ENCODE measurements at places on chromosomes 1 and 21.

GRCh38 chr1:100757946-100758345 lies 38.4 kb downstream of the VCAM1 start:
- no peak for DNase-seq

DNA sequence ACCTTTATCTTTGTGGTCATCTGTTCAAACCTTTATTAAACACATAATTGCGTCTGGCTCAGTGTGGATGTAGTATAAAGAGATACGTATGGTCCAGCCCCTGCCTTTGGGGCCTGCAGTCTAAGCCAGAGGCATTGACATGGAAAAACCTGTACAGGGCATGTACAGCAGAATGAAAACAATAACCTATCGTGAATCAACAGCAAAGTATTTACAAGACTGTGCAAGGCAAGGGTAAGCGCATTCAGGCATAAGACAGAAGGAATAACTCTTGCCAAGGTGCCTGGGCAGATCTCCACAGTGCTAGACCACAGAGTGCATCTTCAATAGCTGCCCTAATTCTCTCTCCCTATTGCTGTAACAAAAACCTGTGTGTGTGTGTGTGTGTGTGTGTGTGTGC lies 35.5 kb downstream of the KIRREL1 start:
- no peak for DNase-seq

GRCh38 chr1:114310695-114311271 lies 157.1 kb upstream of the SYT6 start:
- no peak for DNase-seq

DNA sequence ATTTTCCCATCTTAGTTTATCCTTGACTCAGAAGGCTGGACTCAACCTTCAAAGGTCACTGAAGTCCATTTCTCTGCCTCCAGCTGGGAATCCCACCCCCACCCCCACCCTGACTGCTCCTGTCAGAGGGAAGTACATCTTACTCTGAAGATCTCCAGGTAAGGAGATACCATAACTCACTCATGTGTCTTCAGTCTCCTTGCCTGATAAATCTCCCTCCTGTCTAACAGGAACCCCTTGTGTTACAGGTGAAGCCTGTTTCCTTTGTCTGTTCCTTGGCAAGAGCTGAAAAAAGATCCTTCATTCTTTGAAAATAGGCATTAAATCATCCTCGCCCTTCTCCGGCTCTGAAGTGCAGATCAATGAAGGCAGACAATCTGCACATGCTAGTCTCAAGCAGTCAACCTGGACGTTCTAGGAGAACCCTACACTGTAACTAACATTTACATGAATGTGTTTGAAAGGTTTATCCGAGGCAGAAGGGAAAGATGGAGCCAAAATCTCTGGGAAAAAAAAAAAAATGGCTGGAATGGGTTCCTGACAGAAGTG lies 250.6 kb downstream of the TM2D1 start:
- no peak for DNase-seq

- no peak for DNase-seq
These were observed 6.8 kb downstream of the TMEM9 start for GRCh38 chr1:201147396-201148015.

GRCh38 chr1:210696709-210697108 lies 368.0 kb downstream of the HHAT start:
- no peak for DNase-seq

- DNase-seq = no peak
These were observed 26.2 kb downstream of the ZMYND12 start for GRCh38 chr1:42429603-42430002.

DNA sequence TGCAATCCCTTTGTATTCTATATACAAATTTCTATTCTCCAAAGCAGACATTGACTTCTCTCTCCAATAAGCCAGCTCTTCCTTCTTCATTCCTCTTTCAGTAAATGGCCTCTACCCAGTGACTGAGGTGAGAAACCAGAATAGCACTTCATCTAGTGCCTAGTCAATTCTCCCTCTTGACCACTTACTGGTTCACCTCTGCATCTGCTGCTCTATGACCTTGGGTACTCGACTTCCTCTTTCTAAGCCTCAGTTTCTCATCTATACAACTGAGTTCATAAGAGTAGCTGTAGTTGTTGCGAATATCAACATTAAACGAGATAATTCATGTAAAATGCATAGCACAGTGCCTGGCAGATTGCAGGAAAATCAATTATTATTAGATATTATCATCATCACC lies 12.4 kb downstream of the LYST start:
- DNase-seq = no peak

GRCh38 chr1:21330544-21330943 lies 40.3 kb upstream of the ECE1 start:
- DNase-seq = no peak

DNA sequence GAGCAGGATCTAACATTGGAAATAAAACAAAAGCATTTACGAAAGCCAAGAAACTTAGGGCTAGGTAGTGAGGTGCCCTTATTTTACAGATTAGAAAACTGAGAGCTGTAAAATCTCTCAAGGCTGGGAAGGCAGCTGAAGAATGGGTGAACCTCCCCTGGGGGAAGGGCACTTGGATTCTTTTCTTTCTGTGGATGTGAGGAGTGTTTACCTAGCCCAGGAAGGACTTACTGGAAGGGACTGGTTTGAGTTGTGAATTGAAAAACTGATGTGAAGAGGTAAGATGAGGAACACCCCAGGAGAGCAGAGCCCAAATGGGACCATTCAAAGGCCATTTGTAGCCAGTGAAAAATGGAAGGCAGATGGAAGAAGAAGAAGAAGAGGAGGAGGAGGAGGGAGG lies 74.7 kb upstream of the NGF start:
- no peak for DNase-seq

GRCh38 chr1:3597599-3597964 lies 13.7 kb downstream of the MEGF6 start:
- no peak for DNase-seq

DNA sequence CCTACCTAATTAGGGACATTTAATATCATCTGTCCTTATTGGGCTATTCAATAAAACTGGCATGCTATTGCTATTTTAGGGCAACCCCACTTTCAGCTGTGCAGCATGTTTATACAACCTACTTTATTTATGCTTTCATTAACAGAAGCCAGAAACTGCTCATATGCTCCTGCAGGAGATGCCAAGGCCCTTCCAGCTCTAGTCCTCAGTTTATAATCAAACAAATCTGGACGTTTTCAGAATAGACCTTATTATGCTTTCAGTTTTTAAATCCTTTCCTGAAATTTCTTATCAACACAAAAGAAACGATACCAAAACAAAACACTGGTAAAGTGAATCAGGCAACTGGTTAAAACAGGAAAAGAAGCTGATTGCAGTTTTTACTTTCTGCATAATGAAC lies 53.2 kb downstream of the PTGS2 start:
- DNase-seq = no peak

DNA sequence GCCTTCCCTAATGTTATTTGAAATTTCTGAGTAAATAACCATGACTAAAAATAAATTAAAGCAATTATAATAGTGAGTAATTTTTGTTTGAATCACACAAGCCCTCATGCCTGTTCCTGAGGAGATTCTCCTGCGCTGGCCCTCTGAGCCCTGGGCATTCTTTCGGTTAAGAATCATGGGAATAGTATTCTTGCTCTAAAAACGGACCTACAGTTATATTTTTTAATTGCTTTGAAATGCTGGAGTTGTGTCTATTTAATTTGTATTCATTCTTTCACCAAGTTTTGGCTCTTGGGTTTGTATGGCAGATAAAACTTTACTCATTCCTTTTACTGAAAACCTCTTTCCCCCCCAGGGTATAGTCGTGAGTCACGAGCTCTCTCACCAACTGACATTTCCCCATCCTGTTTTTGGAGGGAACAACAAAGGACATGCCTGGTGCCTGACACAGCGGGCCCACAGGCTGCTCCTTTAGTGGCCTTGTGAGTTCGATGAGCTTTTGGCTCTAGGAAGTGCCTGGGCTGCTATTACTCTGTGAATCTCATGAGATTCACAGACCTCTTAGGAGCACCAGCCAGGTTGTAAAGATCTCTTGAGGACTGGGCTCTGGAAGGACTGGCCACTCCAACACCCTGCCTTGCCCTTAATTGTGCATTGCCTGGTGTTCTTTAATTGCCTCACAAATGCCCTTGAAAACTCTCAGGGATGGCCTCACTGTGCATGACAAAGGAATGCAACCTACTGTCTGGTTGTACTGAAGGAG lies 58.6 kb downstream of the DDR2 start:
- no peak for DNase-seq

DNA sequence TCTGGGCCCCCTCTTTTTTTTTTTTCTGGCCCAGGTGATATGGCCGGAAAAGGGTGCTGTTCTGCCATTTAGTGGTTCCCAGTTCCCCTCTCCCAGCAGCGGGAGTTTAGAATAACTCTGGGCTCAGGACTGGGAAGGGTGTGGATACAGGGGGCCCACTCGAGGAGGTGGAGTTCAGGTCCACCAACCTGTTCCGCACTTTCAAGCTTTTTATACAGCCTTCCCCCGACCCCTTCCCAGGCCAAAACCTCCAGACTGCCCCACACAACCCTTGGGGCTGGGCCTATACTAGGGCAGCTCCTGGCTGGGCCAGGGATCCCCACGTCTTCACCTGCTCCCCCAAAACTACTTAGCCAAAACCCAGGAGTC lies 402 bp downstream of the PLEKHG5 start:
- DNase-seq = no peak

DNA sequence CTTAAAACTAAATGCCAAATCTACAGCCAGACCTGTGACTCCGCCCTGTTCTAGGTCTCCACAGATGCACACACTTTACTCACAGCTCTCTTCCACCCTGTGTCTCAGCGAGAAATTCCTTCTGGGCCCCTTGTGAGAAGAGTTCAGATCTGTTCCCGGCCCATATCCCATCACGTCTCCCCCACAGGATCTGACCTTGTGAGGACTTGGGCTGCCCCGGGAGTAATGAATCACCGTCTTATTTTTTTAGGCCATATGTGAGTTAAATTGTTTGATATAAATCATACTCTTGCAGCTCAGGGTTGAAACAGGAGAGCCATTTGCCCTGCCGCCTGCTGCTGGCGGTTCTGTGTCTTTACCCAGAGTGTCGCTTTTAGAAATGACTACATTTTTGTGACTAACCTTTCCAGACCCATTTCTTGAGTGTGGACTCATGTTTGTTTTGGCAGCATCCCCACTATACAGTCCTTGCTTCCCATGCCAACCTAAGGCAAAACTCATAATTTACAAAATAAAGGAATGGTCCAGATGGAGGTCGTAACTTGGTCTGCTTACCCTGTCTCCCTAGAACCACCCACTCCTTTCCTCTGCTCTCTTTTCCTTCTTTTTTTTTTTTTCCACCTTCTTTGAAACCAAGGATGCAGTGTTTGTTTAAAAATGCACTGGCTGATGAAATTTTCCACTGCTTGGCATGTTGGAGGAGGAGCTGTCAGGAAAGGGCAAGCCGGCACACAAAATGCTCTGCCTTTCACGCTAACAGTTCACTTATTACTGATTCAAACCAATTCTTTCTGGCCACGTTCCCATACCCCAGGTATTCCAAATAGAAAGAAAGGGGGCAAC lies 98.0 kb upstream of the C1orf105 start:
- DNase-seq = no peak

- no peak for DNase-seq
These were observed 107.8 kb upstream of the VAV3 start for GRCh38 chr1:108072776-108073175.

DNA sequence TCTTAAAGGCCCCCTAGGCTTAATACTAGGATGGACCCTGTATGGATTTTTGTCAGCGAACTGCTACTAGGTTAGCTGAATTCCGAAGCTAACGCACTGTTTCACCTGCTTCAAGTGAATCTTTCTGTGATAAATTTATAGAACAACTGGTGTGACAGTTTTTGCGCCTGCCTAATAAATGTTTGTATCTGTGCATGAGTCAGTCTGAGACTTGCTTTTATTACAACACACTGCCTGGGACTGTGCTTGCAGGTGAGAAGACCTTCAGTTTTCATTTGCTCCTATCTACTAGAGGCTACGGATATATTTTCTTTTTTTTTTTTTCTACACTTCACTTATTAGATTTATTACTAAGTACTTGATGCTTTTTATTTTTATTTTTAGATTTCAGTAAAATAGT lies 420.9 kb downstream of the SMYD3 start:
- no peak for DNase-seq

- no peak for DNase-seq
These were observed 75.0 kb downstream of the RWDD3 start for GRCh38 chr1:95309031-95309471.

DNA sequence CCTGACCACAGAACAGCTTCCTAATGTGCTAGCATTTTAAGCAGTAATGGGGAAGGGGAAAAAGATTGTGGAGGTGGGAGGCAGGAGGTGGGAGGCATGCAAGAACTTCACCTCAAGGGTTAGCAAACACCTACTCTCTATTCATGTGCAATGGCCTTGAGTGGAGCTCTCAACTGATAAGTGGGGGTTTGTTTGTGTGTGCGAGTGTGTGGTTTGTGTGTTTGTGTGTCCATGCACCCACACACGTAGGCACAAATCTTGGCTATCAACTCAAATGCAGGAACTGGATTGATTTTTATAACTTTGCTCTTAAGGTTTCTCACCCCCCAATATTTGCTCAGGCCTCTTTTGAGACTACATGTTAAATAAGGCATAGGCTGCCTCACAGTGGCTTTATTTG lies 78.6 kb downstream of the SYT6 start:
- DNase-seq = no peak

Measured in activated naive CD4-positive, alpha-beta T cell treated with Interleukin-2 at 50 U/mL for 16 hours (primary cell).